ENCODE measurements at places on chromosomes 11 and 22.

DNA sequence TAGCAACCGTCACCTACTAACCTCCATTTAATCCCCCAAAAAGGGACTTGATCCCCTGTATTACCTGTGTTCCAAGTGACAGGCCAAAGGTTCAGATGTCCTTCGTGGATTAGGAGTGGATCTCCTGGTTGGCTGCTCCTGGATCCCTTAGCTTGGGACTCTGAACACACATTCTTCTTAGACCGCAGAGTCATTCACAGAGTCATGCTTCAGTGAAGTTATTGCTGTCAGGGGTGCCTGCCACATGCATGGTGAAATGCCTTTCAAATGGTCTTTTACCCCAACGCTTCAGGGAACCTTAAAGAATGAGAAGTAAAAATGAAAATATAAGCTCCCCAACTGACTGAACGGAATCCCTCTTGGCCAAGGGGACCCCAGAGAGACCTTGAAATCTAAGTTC, 49.1 kb downstream of the ADAMTS8 start:
- DNase-seq, result no peak

GRCh38 chr11:66243782-66244535, 24.5 kb upstream of the RAB1B start:
- DNase-seq, result no peak

- DNase-seq, result no peak
Observed at GRCh38 chr22:35812600-35812999, 94.9 kb downstream of the APOL5 start.

GRCh38 chr11:130323452-130324450, 9.0 kb upstream of the ZBTB44 start:
- no peak for DNase-seq

DNA sequence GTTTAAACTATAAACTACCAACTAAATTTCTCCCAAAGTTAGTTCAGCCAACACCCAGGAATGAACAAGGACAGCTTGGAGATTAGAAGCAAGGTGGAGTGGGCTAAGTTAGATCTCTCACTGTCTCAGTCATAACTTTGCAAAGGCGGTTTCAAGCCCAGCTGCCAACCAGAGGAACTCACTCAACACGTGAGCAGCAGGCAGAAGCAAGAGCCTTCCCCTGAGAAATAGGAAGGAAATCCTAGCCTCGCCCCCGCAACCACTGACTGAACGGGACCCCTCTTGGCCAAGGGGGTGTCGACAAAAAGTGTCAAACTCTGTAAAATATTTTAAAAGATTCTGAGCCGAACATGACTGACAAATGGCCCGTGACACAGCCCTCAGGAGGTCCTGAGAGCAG, 4.4 kb upstream of the KRTAP5-9 start:
- DNase-seq, result no peak

DNA sequence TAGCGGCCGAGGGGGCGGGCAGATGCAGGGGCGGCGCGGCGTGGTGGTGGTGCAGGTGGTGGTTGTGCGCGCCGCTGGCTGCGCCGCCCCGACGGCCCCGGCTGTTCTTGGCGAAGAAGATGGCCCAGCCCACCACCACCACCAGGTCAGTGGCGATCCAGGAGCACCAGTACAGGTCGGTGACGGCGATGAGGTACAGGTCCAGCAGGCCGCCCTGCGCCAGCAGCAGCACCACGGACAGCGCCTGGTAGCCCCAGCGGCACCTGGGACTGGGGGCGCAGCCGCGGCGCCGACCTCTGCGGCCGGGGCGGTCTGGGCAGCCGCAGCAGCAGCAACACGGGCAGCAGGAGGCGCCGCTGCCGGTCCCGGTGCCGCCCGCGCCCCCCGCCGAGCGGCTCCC, 879 bp downstream of the TMEM121B start:
- DNase-seq, result no peak

DNA sequence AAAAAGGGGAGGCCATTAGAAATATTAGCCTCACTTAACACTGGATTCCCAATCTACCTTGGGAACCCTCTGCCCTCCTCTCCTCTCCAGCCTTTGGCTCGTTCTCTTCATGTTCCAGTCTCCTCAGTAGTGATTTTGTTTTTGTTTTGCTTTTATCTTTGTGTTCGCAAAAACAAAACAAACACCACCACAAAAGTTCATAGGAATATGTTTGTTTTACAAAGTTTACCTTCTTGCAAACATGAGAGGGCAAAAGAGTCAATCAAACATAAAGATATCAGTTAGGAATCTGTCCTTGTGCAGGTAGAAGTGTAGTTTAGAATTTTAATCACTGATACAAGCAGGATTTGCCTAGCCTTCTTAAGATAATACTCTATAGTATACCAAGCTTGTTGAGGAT, 179.7 kb upstream of the GUCY1A2 start:
- no peak for DNase-seq

DNA sequence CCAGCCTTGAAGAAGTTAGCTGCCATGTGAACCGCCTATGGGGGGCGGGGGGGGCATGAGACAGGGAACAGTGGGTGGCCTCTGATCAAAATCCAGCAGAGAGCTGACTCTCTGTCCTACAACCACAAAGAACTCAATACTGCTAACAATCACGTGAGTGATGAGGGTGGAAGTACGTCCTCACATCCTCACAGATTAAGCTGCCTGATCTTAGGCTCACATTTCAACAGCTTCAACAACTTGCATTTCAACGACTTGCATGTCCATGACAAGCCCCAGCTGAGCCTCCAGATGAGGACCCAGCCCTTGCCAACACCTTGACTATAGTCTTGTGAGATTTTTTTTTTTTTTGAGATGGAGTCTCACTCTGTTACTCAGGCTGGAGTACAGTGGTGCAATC, 51.6 kb downstream of the CLMP start:
- no peak for DNase-seq

Measured in NCI-H524 treated with DMSO at 0.1 percent for 48 hours (cell line).